AG08395 (cell line): ENCODE measurements at places on chromosomes 13 and 19.

GRCh38 chr13:62096652-62097051 lies 681.0 kb upstream of the PCDH20 start:
- DNase-seq, result no peak

DNA sequence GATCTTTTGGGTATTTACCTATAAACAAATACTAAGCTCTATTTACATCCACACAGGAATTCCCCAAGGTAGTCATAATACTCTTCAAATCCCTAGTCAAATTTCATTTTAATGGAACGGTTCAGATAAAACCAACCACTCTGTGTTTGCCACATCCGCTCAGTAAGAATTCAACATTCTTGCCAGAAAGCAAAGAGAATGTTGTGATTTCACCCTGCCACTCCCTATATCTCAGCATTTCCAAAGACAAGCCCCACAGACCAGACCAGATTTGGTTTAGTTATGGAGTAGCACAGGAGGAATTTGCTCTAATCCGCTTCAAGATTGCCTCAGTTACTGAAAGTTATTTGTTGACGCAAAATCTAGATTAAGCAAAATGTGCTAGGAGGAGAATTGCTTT lies 105.6 kb upstream of the SERP2 start:
- DNase-seq, result peak; percentile 80

DNA sequence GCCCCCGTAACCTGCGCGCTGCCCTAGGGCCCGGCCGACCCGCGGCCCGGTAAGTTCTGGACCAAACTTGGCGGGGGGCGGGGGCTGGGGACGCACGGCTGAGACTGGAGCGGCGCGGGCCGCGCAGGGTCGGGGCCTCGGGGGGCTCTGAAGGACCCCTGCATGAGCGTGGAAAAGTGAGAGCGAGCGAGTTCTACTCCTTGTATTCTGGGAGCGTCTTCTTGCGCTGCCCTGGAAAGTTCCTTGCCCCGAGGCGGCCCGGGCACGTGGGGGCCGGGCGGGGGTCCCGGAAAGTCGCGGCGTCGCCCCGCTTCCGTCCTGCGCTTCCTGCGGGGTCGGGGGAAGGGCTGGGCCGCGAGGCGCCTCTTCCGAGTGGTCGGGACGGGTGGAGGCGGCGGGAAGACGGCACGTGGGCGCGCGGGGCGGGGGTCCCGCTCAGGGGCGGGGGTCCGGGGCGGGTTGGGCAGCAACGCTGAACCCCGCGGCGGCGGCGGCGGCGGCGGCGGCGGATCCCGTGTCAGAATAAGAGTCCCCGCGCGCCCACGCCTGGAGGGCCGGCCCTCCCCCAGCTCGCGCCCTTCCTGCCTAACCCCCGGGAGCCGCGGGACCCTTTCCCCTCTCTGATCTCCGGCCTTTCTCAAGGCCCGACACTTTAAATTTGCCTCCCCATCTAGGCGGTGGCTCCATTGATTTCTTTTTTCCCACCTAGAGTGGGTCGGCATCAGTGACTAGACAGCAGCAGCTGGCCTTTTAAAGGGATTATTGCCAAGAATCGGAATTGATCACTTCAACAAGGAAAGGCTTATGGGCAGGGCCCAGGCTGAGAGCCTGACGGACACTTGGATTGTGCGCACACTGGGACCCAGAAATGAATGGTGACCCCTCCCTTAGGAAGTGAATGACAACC lies 749 bp downstream of the GATAD2A start:
- DNase-seq, result peak; percentile 24

DNA sequence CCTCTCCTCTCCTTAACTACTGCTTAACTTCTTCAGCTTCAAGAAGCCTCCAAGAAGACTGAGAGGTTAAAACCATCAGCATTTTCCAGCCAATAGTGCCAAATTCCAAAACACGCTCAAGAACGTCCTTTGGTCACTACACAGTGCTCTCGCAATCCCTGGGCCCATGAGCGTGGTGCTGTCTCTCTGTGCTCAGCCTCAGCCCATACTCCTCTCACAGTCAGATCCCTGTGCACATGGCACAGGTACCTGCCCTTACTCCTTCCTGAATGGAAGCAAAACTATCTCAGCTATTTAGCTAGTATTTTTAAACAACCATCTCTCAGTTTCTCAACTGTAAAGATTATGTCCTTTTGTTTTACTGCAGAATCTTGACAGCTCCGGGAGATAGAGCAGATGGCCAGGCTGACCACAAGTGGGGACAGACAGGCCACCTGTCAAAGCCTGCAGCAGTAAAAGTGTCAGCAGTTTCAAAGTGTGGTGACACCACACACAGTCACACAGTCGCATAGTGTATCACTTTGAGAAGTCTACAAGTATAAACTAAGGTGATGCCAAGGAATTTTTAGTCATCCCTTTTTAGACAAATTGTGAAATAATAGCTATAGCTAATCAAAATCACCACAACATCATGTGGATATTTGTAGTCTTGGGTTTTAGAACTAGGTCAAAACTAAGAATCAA lies 35.7 kb downstream of the DZIP1 start:
- DNase-seq, result no peak

DNA sequence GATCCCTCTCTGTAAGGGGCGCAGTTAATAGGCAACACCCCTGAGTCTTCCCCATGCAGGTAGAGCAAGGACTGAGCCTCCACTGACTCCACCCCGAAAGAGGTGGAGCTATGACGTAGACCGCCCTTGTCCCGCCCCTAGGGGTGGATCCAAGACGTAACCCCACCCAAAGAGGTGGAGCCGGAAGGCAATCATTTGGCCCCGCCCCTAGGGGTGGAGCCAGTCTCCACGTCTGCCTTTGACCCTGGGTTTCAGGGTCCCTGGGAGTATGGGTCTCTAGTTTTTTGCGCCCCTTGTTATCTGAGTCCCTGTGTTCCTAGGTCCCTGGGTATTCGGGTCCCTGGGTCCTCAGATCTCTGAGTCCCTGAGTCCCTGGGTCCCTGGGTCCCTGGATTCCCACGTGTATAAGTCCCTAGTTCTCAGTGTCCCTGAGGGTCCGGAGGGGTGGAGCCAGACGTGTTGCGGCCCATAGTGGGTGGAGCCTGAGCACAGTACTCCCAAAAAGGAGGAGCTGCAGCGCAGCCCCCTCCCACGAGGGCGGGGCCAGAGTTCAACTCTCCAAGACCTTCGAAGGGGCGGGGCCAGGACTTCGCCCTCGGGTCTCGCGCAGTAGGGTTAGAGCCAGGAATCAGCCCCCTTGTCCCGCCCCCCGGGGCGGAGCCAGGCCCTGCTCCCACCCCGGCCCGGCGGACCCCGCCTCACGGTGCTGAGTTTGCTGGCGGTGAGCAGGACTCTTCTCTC lies 5.3 kb downstream of the DENND1C start:
- DNase-seq, result peak; percentile 60

DNA sequence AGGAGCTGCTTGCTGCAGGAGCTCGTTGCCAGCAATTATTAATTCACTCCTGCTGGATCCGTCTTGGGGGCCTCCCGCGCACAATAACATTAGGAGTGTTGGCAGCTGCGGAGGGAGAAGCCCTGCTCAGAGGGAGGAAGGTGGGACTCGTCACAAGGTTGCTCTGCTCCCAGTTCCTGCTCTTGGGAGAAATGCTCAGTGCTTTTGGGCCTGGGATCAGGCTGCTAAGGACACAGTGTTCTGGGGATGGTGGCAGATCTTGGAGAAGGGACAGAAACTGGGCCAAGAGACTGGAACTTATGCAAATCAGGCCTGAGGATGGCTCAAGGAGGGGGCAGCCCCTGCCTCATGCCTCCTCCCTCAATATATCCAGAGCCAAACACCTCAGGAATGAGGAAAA lies 78.9 kb upstream of the OLFM4 start:
- no peak for DNase-seq

DNA sequence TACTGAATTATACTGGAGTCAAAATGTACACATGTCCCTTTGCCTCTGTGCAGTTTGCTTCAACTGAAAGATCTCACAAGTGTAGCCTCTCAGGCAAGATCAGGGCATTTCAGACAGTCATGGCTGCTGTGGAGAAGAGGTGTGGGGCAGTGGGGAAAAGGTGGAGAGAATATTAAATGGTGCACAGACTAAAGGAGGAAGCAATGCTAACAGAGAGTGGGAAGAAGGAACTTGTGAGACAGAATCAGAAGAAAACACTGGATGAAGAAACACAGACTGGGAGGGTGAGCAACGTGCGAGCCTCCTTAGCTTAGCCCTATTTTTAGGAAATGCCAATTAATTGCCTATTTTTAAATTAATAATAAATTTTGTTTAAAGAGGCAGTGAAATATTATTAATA lies 49.6 kb upstream of the RAP2A start:
- DNase-seq, result no peak

DNA sequence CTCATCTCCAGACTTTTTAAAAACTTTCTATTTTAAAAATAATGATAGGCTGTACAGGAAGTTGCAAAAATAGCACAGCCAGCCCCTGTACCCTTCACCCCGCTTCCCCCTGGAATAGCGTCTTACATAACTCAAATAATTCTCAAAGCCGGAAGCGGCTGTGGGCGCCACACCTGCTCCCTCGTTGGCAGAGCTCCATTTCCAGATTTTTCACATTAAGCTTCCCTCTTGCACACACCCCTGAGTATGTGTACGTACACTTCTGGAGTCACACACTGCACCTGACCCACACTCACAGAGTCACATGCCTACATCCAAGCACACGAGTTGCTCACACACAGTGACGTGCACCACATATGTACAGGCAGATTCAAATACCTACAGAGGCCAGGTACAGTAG lies 24.9 kb upstream of the DPP9 start:
- DNase-seq, result no peak

DNA sequence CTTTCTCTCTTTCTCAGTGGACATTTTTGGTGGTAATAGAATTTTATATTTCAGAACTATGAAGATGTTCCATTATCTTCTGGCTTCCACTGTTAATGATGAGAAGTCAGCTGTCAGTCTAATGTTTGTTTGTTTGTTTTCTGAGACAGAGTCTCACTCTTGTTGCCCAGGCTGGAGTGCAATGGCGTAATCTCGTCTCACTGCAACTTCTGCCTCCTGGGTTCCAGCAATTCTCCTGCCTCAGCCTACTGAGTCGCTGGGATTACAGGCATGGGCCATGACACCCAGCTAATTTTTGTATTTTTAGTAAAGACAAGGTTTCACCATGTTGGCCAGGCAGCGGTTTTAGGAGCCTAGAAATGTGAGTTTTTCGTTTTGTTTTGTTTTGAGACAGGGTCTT lies 4.7 kb downstream of the ZNF317 start:
- DNase-seq, result no peak

DNA sequence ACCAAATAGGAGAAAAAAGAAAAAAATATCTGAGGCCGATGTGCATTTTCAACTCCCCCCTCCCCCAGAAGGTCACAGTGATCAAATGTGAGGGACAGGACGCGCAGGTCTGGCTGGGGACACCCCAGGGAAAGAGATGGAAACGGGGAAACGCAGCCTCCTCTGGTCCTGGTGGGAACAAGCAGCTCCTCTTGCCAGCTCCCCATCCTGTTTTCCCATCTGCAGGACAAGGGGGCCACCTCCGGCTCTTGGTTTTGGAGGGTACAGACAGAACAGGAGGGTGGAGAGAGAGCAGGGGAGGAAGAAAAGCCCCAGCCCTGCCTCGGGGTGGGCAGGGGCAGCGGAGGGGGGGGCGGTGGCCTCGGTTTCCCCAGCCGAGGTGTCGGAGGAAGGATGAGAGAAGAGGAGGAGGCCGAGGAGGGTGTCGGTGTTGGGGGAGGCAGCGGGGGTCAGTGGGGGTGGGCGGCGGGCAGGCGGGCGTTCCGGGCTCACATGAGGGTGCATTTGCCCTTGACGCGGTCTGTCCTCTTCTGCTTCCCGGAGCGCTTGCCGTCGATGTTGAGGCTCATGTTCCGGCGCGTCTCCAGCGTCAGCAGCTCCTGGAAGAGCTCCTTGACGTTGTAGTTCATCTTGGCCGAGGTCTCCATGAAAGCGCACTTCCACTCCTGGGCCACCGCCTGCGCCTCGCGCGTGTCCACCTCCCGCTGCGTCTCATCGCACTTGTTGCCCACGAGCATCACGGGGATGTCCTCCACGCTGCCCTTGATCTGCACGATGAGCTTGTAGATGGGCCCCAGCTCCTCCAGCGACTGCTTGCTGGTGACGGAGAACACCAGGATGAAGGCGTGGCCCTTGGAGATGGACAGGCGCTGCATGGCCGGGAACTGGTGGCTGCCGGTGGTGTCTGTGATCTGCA lies 4.2 kb downstream of the DIRAS1 start:
- DNase-seq, result no peak

DNA sequence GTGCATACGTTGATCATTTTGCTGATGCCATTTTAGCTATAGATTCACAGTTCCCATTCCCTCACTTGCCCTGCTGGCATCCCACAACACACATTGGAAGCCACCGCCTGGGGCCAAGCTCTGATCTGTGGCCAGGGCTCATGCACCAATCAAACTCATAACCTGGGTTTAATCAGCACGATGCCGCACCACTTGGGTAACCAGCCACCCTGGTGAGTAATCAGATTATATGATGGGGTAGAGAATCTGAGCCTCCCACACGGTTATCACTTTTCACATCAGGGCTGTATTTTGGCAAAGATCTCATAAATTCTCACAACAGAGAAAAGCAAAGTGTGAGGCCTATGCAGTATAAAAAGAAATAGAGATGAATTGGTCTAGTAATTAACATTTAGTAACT lies 66.0 kb upstream of the TNFRSF19 start:
- DNase-seq, result peak; percentile 51

DNA sequence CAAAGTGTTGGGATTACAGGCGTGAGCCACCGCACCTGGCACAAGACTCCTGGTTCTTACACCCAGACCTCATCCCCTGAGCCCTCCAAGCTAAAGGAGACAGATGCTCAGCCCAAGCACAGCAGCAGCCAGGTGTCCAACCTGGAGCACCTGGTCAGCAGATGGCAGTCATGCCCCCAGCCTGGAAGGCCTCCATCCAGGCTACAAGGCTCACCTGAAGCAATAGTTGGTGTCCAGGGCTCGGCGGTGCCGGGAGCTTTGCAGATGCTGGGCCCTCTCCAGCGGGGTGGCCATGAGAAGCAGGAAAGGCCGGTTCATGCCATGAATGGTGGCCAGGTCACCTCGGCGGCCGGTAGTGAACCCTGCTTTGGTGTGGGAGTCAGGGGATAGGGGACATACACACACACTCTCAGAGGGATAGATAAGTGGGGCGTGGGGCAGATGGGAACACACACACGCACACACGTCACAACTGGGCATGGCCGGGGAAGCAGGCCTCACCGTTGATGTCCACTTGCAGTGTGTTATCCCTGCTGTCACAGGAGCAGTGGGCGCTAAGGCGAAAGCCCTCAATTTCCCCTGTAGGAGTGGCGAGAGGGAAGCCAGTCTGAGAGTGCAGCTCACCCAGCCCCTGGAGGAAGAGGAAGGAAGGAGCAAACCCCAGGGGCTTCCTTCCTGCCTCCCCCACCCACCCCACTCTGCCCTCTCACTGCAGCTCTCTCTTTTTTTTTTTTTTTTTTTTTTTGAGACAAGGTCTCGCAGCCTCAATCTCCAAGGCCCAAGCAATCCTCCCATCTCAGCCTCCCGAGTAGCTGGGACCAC lies 11.8 kb downstream of the TGFB1 start:
- no peak for DNase-seq

GRCh38 chr19:18697680-18698079 lies 14.2 kb downstream of the CRTC1 start:
- DNase-seq, result no peak

DNA sequence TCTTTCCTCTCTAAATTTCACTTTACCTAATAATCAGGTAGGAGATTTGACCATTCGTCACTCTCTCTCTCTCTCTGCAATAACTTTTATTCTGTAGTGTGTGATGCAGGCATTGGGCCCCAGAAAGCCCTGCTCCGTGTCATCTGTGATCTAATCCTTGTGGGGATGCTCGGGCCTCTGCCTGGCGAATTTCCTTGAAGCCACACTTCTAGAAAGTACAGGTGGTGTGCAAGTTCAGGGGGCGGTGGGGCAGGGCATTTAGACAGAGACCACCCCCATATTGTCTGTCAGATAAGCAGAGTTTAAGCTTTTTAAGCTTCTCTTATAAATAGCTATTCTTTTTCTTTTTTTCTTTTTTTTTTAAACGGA lies 53.4 kb upstream of the GPR12 start:
- DNase-seq, result no peak

GRCh38 chr13:98942485-98942884 lies 35.4 kb downstream of the DOCK9 start:
- DNase-seq, result no peak
